ENCODE measurements at places on chromosomes 4 and X.

DNA sequence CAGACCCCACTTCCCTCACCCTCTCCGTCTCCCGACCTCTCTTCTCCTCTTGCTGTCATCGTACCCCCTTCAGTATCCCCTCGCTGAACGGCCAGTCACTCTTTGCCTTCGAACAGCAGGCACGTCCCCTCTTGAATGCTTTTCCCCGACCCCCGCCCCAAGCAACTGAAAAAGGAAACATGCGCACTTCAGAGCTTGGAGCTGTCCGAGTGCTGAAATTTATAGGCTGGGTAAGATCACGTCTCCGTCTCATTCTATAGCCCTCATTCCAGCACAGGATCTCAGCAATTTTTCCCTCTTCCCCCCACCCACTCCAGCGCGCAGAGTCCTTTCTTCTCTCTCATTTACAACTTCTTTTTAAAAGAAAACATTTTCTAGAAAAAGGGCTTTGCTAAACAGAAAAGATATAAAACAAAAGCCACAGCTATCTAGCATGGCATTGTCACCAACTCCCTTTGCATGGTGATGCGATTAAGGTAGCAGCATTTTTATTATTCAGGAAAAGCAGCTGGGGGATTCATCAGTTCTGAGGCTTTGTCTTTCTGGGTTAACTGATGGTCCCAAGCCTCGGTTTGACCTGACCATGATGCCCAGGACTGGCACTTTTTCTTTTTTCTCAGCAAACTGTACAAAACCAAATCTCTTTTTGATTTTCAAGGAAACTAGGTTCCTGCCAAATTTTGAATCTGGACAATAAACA lies at the start of gene GLRA2:
Gene GLRA2, plus strand, starts transcription at position 247 of the 700 bp plus-strand sequence. CDS start 522 bp downstream, outside the sequence.
- DNase-seq: no peak

- DNase-seq: no peak
Measured at GRCh38 chrX:25025615-25026014, 9.8 kb upstream of the ARX start.

- no peak for DNase-seq
Measured at GRCh38 chr4:157804986-157805385, 367.8 kb downstream of the GASK1B start.

DNA sequence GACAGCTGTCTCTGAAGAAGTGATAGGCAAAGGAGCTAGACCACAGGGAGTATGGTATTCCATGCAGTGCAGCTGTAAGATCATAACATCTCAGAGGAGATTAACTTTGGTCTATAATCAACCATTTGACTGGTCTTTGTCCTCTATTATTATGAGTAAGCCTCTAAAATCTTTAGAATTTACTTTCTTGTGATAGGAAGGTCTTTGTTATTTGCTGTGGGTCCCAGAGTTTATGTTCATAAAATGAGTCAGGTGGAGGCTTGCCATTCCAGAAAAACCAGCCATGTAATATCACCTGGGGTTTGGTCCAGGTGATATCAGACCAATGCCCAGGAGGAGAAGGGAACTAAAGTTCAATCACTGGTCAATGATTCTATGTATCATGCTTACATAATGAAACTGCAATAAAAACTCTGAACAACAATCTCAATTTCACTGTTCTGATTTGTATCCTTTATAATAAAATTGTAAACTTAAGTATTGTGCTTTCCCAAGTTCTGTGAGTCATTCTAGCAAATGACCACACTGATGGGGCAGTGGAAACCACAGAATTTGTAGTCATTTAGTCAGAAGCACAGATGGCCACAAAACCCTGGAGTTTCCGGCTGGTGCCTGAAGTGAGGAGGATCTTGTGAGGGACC lies 239.6 kb upstream of the TRAM1L1 start:
- no peak for DNase-seq

- DNase-seq: no peak
Measured at GRCh38 chr4:4603592-4603991, 61.7 kb upstream of the STX18 start.

Measured in effector memory CD8-positive, alpha-beta T cell (primary cell).